Common myeloid progenitor, CD34-positive (primary cell): ENCODE measurements at places on chromosomes 11 and 22.
A peak's percentile ranks its signal among the peaks of the same experiment; 100 is the strongest.

DNA sequence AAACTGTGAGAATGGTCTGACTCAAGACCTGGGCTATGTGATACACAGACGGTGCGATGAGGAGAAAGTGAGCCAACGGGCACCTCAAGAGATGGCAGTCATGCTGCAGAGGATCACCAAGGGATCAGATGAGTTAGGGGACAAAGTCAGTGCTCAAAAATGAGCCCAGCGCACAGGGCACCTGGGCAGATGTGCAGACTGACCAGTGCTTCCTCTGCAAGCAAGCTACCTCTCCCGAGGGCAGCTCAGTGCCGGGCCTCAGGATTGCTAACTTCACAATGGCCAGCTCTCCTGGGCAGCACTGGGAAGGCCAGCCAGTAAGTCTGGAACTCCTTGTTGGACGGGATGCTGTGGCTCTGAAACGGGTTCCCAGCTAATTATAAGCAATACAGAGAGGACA lies 15.3 kb downstream of the HDHD5 start:
- no peak for DNase-seq

DNA sequence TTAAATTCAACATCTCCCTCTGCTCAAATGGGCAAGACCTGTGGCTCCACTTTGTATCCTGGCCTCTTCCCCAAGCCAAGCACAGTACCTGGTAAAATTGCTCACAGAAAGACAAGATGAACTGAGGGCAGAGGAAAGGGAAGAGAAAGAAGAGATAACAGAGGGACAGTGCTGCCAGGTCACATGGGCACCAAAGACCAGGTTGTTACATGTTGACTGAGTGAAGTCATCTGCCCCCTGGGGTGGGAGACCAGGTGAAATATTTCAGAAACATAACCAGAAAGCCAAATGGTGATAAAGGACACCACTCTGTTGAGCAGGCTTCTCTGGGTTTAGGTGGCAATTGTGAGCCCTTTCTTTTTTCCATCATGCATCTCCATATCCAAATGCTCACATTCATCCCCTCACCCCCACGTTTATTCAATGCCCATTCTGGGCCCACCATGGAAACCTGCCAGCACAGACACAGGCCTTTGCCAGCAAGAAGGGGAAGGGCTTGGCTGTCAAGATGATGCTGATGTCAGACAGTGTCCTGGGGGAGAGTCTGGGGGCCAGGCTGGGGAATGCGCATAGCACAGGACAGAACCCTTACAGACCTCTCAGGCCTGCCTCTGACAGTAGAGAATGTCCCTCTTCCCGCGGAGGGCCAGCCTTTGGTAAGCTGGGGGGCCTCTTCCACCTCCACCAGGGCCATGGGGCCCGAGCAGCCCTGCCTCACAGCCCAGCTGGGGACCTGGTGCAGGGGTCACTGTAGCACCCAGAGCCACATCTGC lies 51.6 kb downstream of the DGCR2 start:
- DNase-seq = no peak

GRCh38 chr11:116636341-116636929 lies 136.4 kb downstream of the BUD13 start:
- DNase-seq = no peak

GRCh38 chr11:113072237-113072858 lies 111.1 kb downstream of the NCAM1 start:
- no peak for DNase-seq

DNA sequence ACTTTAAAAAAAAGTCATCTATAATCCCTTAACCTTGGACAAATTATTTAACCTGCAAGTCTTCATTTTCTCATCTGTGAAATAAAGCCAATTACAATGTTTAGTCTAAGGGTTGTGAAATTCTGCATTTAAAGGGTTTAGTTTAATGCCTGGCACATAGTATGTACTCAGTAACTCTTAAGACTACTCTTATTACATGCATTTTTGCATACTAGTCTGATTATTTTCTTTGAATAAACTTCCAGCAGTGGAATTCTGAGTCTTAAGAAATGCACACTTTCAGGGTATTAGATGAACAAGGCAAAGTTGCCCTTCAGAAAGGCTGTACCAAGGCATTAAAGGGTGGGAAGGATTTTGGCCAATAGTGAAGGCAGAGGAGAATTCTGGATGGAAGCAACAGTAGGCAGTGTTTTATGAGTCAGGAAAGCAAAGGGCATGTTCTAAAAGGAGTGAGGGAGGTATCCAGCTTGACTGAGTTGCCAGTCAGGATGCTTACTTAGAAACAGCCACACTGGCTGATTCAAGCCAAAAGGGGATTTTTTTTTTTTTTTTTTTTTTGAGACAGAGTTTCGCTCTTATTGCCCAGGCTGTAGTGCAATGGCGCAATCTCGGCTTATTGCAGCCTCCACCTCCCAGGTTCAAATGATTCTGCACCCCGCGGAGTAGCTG lies 50.5 kb downstream of the SWAP70 start:
- no peak for DNase-seq

- DNase-seq = peak; percentile 76
Measured at GRCh38 chr11:2149864-2150847, 10.9 kb downstream of the INS start.

- peak; percentile 87 for DNase-seq
Measured at GRCh38 chr11:104668797-104669463, 229.3 kb downstream of the CASP12 start.

DNA sequence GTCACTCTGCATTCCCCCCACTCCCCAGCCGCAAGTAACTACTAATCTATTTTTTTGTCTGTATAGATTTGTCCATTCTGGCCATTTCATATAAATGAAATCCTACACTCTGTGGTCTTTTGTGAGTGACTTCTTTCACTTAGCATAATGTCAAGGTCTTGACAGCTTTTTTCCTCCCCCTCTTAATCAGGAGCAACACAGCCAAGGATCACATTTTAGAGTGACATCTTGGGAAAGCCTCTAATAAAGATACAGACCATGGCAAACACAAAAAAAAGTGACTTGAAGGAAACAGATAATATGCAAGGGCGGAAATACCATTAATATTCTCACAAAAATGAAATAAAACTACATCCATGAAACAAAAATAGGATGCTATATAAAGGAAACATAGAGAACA lies 43.9 kb downstream of the RAB30 start:
- no peak for DNase-seq
